ENCODE measurements at places on chromosomes 5 and 9. TPM values are rescaled to one million over a fixed set of nuclear protein-coding genes. Genes with fewer than 3 reads are reported as not detected.

GRCh38 chr5:135643881-135644766, 65.3 kb upstream of the CXCL14 start:
- no peaks in the 10 kb centered on the region for H3K36me3 ChIP-seq
- H3K27me3 ChIP-seq, result peaks cover 9% of the 10 kb centered on the region
- no peak overlapping the region for H3K27ac ChIP-seq
- no peak overlapping the region for H3K4me3 ChIP-seq
- no peak for DNase-seq
- no peaks in the 10 kb centered on the region for H3K4me1 ChIP-seq

DNA sequence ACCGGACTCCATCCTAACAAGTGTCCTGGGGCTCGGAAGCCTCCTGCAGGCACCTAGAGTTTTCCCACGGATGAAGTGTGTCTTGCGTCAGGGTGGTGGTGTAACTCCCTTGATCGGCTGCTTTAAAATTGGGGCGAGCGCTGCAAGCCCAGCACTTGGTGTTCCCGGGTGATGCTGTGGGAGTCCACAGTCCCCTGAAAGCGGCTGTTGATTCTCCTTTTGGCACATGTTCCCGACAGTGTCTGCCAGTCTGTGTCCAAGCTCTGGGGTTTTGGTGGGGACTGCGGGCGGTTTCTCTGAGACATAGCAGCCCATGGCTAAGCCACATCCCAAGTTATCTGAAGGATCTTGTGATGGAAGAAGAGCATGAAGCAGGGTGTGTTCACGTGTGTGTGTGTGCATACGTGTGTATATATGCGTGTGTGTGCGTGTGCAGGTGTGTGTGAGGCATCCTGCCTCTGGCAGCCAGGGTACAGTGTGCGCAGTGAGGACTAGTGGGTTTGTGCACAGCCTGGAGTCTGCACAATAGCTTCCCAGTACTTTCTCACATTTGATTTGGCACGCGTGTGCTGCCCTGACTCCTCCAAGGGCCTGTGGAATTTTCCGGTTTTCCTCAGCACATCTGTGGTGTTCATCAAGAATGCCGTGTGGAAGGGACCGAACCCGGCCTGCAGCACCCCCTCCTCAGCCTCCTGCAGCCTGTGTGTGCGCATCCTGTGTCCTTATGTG, 16.9 kb downstream of the SLC25A48 start:
- no peak overlapping the region for H3K4me3 ChIP-seq
- H3K4me1 ChIP-seq, result no peaks in the 10 kb centered on the region
- DNase-seq, result no peak

GRCh38 chr9:137198902-137199283, 1.6 kb downstream of the TPRN start:
- H3K4me1 ChIP-seq, result peaks cover 22% of the 10 kb centered on the region
- no peak for DNase-seq
- H3K27ac ChIP-seq, result no peak overlapping the region
- H3K36me3 ChIP-seq, result no peaks in the 10 kb centered on the region
- H3K27me3 ChIP-seq, result no peaks in the 10 kb centered on the region
- H3K4me3 ChIP-seq, result peak overlapping the region; percentile 72

GRCh38 chr5:177470759-177471536, 2.5 kb downstream of the DBN1 start:
- H3K27me3 ChIP-seq, result peaks cover 4% of the 10 kb centered on the region
- H3K36me3 ChIP-seq, result peaks cover 3% of the 10 kb centered on the region
- DNase-seq, result no peak
- peaks cover 19% of the 10 kb centered on the region for H3K4me1 ChIP-seq
- H3K4me3 ChIP-seq, result no peak overlapping the region

DNA sequence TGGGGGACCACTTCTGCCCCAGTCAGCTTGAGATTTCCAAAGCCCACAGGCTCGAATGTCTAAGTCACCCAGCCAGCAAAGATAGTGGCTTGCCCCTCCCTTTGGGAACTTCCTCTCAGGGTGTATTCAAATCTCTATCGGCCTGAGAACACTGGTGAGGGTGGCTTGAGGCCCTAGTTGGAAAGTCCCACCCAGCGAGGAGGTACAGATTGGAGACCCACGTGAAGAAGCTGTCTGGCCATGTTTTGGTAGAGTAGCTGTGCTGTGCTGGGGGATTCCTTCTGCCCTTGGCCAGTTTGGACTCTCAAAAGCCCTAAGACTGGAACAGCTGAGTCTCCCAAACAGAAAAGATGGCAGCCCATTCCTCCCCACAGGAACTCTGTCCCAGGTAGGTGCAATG, 172.7 kb upstream of the RIOK2 start:
- no peak overlapping the region for H3K27ac ChIP-seq
- H3K4me1 ChIP-seq, result no peaks in the 10 kb centered on the region
- no peaks in the 10 kb centered on the region for H3K36me3 ChIP-seq

- no peaks in the 10 kb centered on the region for H3K4me1 ChIP-seq
- DNase-seq, result no peak
- no peak overlapping the region for H3K27ac ChIP-seq
- no peaks in the 10 kb centered on the region for H3K27me3 ChIP-seq
- no peaks in the 10 kb centered on the region for H3K36me3 ChIP-seq
These were observed 62.2 kb downstream of the SNX18 start for GRCh38 chr5:54579591-54580295.

DNA sequence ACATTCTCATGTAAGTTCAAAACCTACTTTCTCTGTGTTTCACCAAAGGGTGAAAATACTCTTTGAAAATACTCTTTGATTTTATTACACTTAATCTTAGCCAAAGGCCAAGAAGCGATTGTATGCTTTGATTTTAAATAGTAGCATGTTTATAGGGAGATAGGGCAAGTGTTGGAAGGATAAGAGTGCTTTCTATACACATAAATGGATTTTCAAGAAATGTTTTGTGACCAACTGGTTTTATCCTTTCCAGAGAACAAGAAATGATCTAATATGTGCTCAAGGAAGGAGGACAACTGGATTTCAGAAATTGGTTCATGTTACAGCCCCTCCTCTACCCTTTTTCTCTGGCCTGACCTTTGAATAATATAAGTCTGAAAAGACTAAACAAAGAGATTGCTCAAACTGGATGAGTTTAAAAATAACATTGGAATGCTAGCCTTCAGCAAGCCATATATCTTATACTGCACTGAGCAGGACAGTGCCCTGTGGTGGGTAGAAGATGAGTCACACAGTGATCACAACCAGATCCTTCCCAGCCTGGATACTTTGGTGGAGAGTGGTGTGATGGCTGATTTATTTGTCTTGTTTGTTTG, 13.1 kb downstream of the PALM2AKAP2 start:
- peaks cover 6% of the 10 kb centered on the region for H3K27me3 ChIP-seq
- DNase-seq, result no peak
- H3K4me1 ChIP-seq, result no peaks in the 10 kb centered on the region

DNA sequence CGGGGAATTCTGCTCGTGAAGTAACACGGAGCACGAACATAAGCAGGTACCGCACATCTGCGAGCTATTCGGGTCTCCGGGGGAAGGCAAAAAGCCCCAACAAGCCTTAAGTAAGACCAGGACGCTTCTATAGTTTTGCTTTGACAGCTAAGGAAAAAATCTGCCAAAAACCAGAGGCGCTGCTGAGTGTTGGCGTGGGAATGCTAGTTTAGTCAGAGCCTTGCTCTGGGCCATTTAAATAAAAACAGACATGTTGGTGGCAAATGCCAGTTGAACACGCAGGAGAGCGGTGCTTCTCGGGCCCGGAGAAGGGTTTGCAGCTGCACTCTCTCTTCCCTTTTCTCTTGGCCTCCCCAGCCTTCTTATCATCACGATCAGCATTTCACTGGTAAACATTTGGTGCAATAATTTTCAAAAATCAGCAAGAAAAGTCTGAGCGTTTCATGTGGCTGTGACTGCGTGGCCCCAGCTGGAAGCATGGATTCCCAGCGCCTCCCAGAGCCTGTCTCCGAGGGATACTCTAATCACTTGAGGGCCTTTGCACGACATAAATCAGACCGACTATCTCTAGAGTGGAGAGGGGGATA, 6.4 kb upstream of the NOTCH1 start:
- DNase-seq, result peak; percentile 50
- no peak overlapping the region for H3K27ac ChIP-seq
- H3K27me3 ChIP-seq, result no peaks in the 10 kb centered on the region

DNA sequence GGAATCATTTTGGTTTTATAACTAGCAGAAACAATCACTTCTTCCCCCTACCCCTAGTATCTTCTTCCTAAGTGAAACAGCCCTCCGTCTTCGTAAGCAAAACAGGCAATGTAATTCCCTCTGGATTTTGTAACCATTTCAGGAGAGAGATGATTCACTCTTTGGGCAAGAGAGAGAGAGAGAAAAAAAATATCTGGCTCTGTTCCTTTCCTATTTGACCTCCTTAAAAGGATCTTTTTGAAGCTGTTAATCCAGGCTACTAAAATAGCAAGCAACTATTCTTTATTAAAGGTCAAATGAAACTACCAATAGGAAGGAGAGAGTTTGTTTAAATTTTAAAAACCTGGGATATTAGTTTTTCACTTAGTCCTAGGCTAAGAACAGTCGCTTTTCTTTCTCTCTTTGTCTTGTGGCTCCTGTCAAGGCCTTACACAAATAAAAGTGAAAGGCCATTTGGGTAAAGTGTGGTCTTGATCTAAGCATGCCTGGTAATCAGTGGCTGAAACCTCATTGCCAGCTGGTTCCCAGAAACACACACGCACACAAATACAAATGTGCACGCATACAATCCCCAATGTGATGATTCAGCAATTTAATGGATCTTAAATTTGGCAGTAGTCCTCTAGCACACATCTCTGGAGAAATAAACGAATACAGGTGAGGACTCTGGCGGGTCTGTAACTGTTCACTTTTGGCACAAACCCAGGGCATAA, 70.2 kb downstream of the PRUNE2 start:
- H3K27ac ChIP-seq, result no peak overlapping the region
- H3K4me3 ChIP-seq, result no peak overlapping the region
- no peaks in the 10 kb centered on the region for H3K36me3 ChIP-seq

DNA sequence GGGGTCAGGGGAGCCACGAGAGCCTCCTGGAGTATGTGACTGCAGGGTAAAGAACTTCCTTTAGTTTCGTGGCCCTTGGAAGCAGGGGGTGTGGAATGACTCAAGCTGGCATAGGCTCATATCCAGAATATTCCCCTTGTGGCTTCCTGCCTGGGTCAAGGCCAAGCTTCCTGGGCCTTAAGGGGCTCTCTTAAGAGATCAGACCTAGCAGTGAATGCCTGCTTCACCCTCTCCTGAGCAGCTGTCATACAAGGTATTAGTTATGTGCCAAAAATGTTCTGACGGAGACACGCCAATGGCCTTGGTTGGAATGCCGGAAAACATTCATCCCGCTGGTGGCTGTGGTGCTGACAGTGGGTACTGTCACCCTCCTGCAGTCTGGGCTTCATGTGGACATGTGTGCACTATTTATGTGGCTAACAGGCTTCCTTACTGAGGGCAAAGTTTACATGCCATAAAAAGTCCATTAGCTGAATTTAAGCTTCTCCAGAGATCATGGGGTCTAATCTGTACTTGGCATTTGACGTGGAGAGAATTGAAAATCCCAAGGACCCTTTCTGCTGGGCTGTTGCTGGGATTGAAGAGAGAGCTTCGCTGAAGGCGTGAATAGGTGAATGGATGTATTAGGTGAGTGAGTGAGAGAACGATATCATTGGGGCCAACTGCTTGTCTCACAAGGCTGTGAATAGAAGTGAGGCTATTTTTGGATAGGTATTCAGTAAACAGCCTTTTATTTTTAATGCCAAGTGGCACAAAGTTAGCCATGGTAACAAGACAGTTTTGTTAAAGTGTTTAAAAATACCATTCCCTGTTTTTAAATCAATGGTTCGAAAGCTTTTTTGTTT, 156.8 kb downstream of the MACROH2A1 start:
- no peaks in the 10 kb centered on the region for H3K27me3 ChIP-seq
- H3K27ac ChIP-seq, result no peak overlapping the region
- H3K36me3 ChIP-seq, result no peaks in the 10 kb centered on the region
- peaks cover 4% of the 10 kb centered on the region for H3K4me1 ChIP-seq

DNA sequence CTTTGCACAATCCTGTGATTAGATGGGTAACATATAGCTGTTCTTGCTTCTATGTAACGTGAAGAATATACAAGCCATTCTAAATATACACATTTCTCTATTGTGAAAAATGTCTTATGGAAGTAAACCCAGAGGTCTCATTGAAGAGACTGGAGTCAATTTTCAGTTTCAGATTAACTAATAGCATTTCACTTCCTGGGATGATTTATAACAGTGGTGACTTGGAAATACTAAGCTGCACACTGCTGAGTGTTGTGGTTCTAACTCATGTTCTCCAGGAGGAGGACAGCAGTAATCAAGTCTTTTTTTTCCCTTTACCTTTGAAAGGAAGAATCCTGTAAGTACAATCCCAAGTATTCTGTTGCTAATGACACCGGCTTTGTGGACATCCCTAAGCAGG, 3.3 kb downstream of the CTSL start:
- peaks cover 10% of the 10 kb centered on the region for H3K36me3 ChIP-seq
- no peak overlapping the region for H3K4me3 ChIP-seq
- no peak overlapping the region for H3K27ac ChIP-seq

DNA sequence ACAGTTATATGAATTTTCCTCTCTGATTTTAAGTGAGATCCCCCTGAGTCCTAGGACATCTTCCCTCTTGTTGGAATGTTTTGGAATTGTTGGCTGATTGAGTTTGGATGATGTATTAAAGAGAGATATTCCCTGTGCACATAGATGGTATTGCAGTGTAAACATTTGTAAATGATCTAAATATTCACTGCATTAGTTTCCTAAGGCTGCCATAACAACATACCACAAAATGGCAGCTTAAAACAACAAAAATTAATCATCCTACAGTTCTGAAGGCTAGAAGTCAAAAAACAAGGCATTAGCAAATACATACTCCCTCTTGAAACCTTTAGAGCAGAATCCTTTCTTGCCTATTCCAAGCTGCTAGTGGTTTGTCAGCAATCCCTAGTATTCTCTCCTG, 38.0 kb upstream of the MROH2B start:
- no peak for DNase-seq
- H3K4me1 ChIP-seq, result no peaks in the 10 kb centered on the region
- H3K4me3 ChIP-seq, result no peak overlapping the region

DNA sequence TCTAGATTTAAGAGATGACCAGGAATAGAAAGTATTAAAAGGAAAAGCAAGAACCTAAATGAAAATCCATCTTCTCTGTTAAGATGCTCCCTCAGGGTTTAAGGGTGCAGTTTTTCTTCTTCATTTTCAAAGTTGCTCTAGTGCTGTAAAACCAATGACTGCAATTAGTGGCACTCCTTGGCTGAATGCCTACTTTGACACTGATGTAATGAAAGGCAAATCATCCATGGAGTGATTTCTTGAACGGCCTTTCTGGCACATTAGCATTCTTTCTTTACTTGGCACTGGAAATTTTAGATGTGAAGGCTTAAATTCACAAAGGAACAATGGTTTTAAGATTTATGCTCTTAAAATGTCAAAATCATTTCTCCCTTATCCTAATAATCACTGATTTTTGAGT, 19.3 kb upstream of the ISCA1 start:
- H3K27me3 ChIP-seq, result no peaks in the 10 kb centered on the region
- H3K36me3 ChIP-seq, result peaks cover 62% of the 10 kb centered on the region
- DNase-seq, result no peak
- peak overlapping the region; percentile 34 for H3K27ac ChIP-seq

- H3K36me3 ChIP-seq, result no peaks in the 10 kb centered on the region
- no peak for DNase-seq
- H3K27me3 ChIP-seq, result no peaks in the 10 kb centered on the region
These were observed at the start of gene NDST1 for GRCh38 chr5:150507474-150508276. Gene NDST1 (plus strand): TSS chr5:150508131. CDS start chr5:150521255, 13,124 bp downstream.

- H3K36me3 ChIP-seq, result no peaks in the 10 kb centered on the region
- no peak for DNase-seq
- H3K4me3 ChIP-seq, result no peak overlapping the region
- peaks cover 30% of the 10 kb centered on the region for H3K27me3 ChIP-seq
- H3K4me1 ChIP-seq, result no peaks in the 10 kb centered on the region
- no peak overlapping the region for H3K27ac ChIP-seq
These were observed 35.9 kb upstream of the GAS1 start for GRCh38 chr9:86983249-86983619.

Gene TRPM3
- total RNA-seq, result not detected

Gene TAS2R1
- total RNA-seq, result not detected
